ENCODE measurements at places on chromosomes 5 and 9.

GRCh38 chr5:169009123-169009522 lies 291.8 kb downstream of the SLIT3 start:
- DNase-seq = peak; percentile 37

GRCh38 chr9:133948131-133948530 lies 44.0 kb downstream of the VAV2 start:
- DNase-seq = no peak

GRCh38 chr5:112975721-112976431 lies 722 bp upstream of the DCP2 start:
- no peak for DNase-seq

GRCh38 chr5:1497795-1498622 lies 25.8 kb downstream of the LPCAT1 start:
- DNase-seq = no peak

- no peak for DNase-seq
Measured at GRCh38 chr5:76180814-76181805, 97.9 kb downstream of the SV2C start.

GRCh38 chr5:127754259-127754658 lies 51.1 kb downstream of the CCDC192 start:
- no peak for DNase-seq

GRCh38 chr5:91302305-91302704 lies 80.8 kb downstream of the ARRDC3 start:
- no peak for DNase-seq

GRCh38 chr5:27594141-27594540 lies 555.8 kb upstream of the CDH9 start:
- DNase-seq = no peak

- no peak for DNase-seq
Measured at GRCh38 chr5:61919920-61920319, 386.1 kb upstream of the KIF2A start.

GRCh38 chr9:132669319-132669697 lies 475 bp downstream of the DDX31 start:
- DNase-seq = peak; percentile 59

- DNase-seq = no peak
Measured at GRCh38 chr9:114806526-114806900, 674 bp upstream of the TNFSF15 start.

DNA sequence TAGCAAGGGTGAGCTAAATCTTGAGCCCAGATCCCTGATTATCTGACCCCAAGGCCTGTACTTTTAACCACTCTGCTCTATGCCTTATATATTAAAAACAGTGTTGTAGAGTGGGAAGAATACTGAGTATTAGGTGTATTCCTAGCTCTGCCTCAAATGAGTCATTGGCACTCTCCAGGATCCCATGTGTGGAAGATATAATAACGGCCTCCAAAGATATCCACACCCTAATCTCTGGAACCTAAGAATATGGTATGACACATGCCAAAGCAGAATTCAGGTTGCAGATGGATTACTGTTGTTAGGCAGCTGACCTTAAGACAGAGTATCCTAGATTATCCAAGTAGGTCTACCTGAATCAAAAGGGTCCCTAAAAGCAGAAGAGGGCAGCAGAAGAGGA lies 110.8 kb downstream of the ADRB2 start:
- no peak for DNase-seq

- no peak for DNase-seq
Measured at GRCh38 chr9:18366184-18366583, 107.8 kb upstream of the ADAMTSL1 start.

DNA sequence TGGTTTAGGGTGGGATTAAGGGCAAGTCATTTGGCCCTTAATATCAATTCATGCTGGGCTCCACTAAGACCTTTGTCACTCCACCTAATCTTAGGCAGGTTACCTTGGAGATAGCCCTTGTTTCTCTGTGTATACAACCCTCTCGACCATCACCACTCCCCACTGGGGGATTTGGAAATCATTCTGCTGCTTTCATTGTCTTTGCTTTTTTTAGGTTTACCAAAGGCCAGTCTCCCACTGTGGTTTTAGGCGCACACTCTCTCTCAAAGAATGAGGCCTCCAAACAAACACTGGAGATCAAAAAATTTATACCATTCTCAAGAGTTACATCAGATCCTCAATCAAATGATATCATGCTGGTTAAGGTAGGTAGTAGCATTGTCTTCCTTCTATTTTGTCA lies 6.2 kb downstream of the GZMK start:
- no peak for DNase-seq

DNA sequence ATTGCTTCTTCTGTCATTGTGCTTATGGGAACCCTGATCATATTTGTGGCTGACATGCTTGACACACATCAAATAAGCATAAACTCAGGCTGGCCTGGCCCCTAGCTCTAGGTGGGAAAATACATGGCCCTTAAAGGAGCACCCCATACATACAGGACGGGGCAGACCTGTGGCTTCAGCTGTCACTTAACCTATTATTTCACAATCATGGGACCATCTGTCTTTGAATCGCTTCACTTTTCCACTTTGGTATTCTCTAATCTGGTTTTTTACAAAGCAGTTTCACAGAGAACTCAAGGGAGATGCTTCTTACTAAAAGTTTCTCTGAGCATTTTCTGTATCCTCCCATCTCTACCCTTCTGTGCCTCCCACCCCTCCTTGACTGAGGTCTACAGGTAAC lies 34.6 kb upstream of the LRRTM2 start:
- no peak for DNase-seq

DNA sequence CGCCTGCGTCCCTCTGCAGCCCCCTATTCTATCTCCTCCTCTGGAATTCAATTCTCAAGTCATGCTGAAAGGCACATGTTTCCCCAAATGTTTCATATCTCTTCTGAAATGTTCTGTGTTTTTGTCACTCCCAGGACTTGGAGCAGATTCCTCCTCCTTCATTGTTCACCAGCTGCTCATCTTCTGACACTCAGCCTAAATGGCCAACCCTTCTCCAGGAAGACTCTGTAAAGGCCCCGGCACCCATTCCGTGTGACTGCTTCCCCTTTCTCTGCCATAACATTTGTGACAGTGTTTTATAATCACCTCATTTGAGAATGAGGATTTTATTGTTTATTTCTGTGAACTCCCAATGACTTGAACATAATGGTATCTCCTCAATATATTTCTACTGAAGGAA lies 170.8 kb upstream of the ADAMTS16 start:
- DNase-seq = no peak

DNA sequence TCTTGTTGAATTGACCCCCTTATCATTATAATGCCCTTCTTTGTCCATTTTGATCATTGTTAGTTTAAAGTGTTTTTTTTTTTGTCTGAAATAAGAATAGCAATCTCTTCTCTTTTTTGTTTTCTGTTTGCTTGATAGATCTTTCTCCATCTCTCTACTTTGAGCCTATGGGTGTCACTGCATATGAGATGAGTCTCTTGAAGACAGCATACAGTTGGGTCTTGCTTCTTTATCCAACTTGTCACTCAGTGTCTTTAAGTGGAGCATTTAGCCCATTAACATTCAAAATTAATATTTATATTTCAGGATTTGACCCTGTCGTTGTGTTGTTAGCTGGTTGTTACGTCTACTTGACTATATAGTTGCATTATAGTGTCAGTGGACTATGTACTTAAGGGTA lies 135.4 kb downstream of the HMHB1 start:
- DNase-seq = no peak
